ENCODE measurements at places on chromosomes 6 and 20. TPM values are rescaled to one million over a fixed set of nuclear protein-coding genes. Genes with fewer than 3 reads are reported as not detected.

GRCh38 chr6:115681978-115682775, 378.5 kb downstream of the FRK start:
- DNase-seq: no peak

GRCh38 chr20:12965870-12966251, 42.9 kb upstream of the SPTLC3 start:
- DNase-seq: no peak

- no peak for DNase-seq
These were observed 158.3 kb downstream of the OPRM1 start for GRCh38 chr6:154197196-154197860.

EHMT2 gene
- total RNA-seq: 70.1 TPM

CLPSL2 gene
- not detected for total RNA-seq
